ENCODE measurements at places on chromosomes 1 and 21.

GRCh38 chr1:44354268-44354839 lies 703 bp downstream of the ERI3 start:
- no peaks in the 10 kb centered on the region for H3K27me3 ChIP-seq
- H3K4me1 ChIP-seq, result peaks cover 8% of the 10 kb centered on the region
- no peak for DNase-seq
- H3K4me3 ChIP-seq, result peak overlapping the region; percentile 95
- peak overlapping the region; percentile 90 for H3K27ac ChIP-seq
- no peaks in the 10 kb centered on the region for H3K36me3 ChIP-seq

DNA sequence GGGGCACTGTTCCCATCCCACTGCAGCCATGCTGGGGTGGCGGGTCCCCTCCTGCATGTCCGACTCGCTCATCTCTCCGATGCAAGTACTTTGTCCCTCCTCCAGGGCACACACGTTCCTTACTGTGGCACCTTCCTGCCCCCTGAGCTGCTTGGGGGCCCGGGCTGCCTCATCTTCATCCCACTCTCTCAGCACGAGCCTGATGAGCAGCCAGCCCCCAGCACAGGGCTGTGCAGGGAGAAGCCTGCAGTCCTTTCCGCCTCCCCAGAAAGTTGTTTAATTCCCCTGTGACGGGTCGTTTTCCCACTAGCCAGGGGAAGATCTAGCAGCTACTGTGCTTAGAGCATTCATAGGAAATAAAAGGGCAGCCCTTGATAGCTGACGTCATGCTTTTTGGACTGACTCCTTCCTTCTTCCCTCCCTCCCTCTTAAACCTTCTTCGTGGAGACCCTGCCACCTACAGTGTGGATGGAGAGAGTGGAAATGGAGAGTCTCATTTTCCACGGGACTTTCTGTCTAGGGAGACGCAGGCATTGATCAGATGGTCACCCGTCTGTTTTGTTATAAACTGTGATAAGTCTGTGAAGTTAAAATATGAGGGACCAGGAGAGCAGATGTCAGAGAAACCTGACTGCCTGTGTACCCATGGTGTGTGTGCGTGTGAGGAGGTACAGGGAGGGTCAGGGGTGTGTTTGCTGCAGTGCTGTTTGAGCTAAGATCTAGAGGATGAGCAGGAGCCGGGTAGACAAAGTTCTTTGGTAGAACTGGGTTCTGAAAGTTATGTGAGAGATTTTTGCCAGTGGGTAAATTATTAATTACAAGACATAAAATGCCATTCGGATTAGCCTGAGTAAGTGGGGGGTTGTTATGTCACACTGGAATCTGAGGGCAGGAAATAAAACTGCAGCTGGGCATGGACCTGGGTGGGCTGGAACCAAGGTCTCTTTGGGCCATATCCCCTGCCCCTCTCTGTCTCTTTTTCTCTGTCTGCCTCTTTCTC lies 34.3 kb downstream of the GPR137B start:
- no peaks in the 10 kb centered on the region for H3K4me1 ChIP-seq
- H3K4me3 ChIP-seq, result no peak overlapping the region
- H3K27ac ChIP-seq, result no peak overlapping the region
- no peak for DNase-seq
- no peaks in the 10 kb centered on the region for H3K36me3 ChIP-seq
- H3K27me3 ChIP-seq, result no peaks in the 10 kb centered on the region

DNA sequence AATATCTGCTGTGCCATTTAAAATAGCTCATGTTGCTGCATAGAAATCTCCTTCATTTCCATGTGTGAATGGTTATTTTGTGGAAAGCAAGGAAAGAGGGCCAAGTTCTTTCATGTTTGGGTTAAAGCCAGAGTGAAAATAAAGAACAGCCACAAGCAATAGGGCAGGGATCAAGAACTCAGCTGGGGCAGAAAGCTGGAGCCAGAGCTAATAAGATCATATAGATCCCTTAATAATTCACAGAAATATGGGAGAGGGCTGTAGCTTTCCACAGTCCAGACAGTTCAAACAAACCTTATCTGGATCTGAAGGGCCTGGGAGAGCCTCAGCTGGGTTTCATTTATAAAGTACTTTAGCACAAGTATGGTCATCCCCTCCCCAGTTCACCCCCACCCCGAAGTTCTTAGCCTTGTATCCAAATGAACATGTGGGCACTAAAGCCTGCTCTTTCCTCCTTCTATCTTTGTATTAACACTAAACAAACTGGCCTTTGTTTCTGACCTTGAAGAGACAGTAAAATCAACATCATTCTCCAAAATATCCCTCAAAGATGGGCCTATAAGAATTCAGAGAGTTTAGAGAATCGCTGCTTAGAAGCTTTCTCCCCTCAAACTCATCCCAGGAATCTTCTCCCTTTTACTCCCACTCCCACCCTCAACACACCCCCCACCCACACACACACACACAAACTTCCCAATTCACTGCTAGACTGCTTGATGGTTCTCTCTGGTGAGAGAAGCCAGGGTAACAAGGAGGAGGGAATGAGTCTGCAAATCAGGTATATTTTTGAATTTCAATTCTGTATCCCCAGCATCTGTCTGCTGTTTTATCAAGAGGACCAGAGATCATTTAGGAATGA lies 41.7 kb downstream of the UTP25 start:
- H3K27me3 ChIP-seq, result no peaks in the 10 kb centered on the region
- no peaks in the 10 kb centered on the region for H3K4me1 ChIP-seq
- DNase-seq, result no peak
- H3K27ac ChIP-seq, result no peak overlapping the region
- H3K4me3 ChIP-seq, result no peak overlapping the region

- DNase-seq, result no peak
- no peaks in the 10 kb centered on the region for H3K27me3 ChIP-seq
These were observed 35.3 kb upstream of the DMRTA2 start for GRCh38 chr1:50458507-50458906.

DNA sequence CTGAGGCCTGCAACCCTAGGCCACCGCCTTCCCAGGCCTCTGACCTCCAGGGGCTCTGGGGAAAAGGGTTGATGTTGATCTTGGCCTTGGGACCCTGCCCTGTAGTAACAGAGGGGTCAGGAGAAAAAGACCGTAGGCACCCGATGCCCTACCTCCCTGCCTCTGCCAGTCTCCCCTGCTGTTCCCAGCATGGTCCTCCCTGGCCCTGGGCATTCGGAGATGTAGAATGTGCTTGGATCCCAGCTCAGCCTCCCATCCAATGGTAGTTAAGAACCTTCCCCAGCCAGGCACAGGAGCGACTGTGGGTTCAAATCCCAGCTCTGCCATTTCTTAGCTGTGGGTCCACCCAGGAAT lies 72.0 kb upstream of the TARDBP start:
- peaks cover 3% of the 10 kb centered on the region for H3K27me3 ChIP-seq
- no peak overlapping the region for H3K4me3 ChIP-seq
- H3K4me1 ChIP-seq, result peaks cover 4% of the 10 kb centered on the region

DNA sequence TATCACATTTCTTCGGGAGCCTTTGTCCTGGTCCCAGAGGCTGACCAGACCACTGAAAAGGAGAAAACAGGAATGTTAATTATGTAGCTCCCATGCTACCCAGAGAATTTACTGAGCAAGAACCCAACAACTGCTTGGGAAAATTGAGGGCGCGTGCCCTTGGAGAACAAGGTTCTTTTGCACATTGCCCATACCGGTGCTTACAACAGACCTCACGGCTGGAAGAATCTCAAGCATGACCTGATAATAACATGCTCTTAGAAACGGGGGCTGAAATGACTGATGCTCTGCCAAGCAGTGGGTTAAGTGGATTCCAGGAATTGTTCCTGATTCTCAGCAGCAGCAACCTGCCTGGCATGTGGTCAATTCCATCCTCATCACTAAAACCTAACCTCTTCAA lies 49.3 kb upstream of the AJAP1 start:
- H3K27me3 ChIP-seq, result no peaks in the 10 kb centered on the region
- H3K4me3 ChIP-seq, result no peak overlapping the region
- no peaks in the 10 kb centered on the region for H3K36me3 ChIP-seq
- no peak for DNase-seq

- H3K36me3 ChIP-seq, result peaks cover 28% of the 10 kb centered on the region
- DNase-seq, result peak; percentile 88
- peaks cover 40% of the 10 kb centered on the region for H3K4me1 ChIP-seq
- H3K27me3 ChIP-seq, result no peaks in the 10 kb centered on the region
These were observed 10.6 kb downstream of the HCRTR1 start for GRCh38 chr1:31627930-31628559.

DNA sequence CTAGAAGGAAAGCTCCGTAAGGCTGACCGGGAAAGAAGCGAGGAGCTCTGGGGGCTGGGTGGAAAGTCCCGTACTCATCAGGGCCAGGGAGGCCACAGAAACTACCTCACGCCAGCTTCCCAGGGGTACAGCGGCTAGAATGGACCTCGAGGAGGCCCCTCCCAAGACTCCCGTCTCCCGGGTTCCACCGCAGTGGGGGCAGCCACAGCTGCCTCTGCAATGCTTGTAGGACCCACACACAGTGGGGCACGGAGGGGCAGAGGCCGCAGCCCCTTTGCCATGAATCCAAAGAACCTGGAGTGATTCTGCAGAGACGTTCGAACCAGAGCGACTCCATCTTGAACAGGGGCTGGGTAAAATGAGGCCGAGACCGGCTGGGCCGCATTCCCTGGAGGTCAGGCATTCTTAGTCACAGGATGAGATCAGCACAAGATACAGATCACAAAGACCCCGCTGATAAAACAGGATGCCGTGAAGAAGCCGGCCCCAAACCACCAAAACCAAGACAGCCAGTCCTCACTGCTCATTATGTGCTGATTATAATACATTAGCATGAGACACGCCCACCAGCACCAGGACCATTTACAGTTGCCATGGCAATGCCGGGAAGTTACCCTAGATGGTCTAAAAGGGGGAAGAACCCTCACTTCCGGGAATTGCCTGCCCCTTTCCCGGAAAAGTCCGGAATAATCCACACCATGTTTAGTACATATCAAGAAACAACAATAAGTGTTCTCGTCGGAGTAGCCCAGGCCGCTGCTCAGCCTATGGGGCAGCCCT lies 1.6 kb upstream of the ANKRD65 start:
- no peak overlapping the region for H3K4me3 ChIP-seq
- H3K27me3 ChIP-seq, result no peaks in the 10 kb centered on the region
- H3K36me3 ChIP-seq, result no peaks in the 10 kb centered on the region
- no peak for DNase-seq
- H3K4me1 ChIP-seq, result peaks cover 2% of the 10 kb centered on the region

GRCh38 chr21:31667639-31668038 lies 8.1 kb downstream of the SOD1 start:
- peaks cover 67% of the 10 kb centered on the region for H3K36me3 ChIP-seq
- no peak overlapping the region for H3K27ac ChIP-seq
- no peaks in the 10 kb centered on the region for H3K4me1 ChIP-seq
- no peak overlapping the region for H3K4me3 ChIP-seq
- no peak for DNase-seq

- H3K36me3 ChIP-seq, result no peaks in the 10 kb centered on the region
- no peak overlapping the region for H3K4me3 ChIP-seq
- no peak overlapping the region for H3K27ac ChIP-seq
- DNase-seq, result no peak
These were observed 80.5 kb downstream of the ZNF281 start for GRCh38 chr1:200329208-200329882.

GRCh38 chr1:88472714-88473113 lies 211.4 kb upstream of the PKN2 start:
- H3K4me3 ChIP-seq, result no peak overlapping the region
- H3K4me1 ChIP-seq, result no peaks in the 10 kb centered on the region
- H3K27me3 ChIP-seq, result no peaks in the 10 kb centered on the region
- DNase-seq, result no peak
- no peaks in the 10 kb centered on the region for H3K36me3 ChIP-seq

GRCh38 chr1:161718559-161719324 lies 2.6 kb upstream of the FCRLB start:
- H3K27me3 ChIP-seq, result no peaks in the 10 kb centered on the region
- no peak overlapping the region for H3K4me3 ChIP-seq
- no peaks in the 10 kb centered on the region for H3K36me3 ChIP-seq
- H3K27ac ChIP-seq, result no peak overlapping the region
- H3K4me1 ChIP-seq, result no peaks in the 10 kb centered on the region

DNA sequence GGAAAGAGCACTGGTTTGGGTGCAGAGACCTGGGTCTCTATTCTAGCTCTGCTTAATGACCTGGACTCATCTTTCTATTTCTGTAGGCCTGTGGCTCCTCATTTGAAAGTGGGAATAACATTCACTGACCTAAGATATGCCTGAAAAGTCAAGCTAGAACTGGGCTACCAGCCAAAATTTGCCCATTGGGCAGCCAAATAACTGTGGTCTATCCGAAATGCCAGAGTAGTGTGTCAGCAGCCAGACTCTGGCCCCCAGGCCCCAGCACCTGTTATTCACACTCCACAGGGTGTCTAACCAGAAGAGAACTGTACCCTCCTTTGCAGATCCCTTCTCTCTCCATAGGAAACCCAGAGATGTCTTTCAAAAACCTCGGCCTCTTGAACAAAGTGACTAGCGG lies 12.6 kb downstream of the DAB1 start:
- no peaks in the 10 kb centered on the region for H3K27me3 ChIP-seq
- no peak for DNase-seq
- H3K36me3 ChIP-seq, result no peaks in the 10 kb centered on the region
- no peak overlapping the region for H3K4me3 ChIP-seq

DNA sequence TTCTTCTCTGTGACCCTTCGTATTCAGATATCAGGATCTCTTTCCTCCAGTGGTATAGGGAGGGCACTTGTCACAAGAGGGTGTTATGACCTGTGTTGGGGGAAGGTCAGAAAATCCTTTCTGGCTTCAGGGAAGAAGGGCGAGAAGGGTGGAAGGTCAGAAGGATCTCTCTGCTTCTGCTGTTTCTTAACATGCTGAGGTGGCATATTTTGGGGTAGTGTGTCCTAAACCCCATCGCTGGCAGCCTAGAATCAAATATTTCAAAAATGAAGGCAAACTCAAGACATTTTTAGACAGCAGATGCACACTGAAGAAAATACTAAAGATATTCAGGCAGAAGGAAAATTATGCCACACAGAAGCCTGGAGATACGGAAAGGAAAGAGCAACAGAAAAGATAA lies 207.6 kb downstream of the TM2D1 start:
- no peak overlapping the region for H3K4me3 ChIP-seq
- H3K27ac ChIP-seq, result no peak overlapping the region
- H3K36me3 ChIP-seq, result no peaks in the 10 kb centered on the region
- DNase-seq, result no peak

GRCh38 chr1:51639694-51640093 lies 22.8 kb downstream of the OSBPL9 start:
- H3K4me1 ChIP-seq, result peaks cover 21% of the 10 kb centered on the region
- no peaks in the 10 kb centered on the region for H3K27me3 ChIP-seq
- no peak overlapping the region for H3K4me3 ChIP-seq
- H3K36me3 ChIP-seq, result no peaks in the 10 kb centered on the region

GRCh38 chr1:181135437-181135731 lies 46.9 kb downstream of the IER5 start:
- no peaks in the 10 kb centered on the region for H3K36me3 ChIP-seq
- peaks cover 15% of the 10 kb centered on the region for H3K4me1 ChIP-seq
- peak overlapping the region; percentile 84 for H3K27ac ChIP-seq
- no peak for DNase-seq
